ENCODE measurements at places on chromosomes 2 and 18.

- DNase-seq: no peak
These were observed 60.2 kb downstream of the CDCA7 start for GRCh38 chr2:173414823-173415322.

DNA sequence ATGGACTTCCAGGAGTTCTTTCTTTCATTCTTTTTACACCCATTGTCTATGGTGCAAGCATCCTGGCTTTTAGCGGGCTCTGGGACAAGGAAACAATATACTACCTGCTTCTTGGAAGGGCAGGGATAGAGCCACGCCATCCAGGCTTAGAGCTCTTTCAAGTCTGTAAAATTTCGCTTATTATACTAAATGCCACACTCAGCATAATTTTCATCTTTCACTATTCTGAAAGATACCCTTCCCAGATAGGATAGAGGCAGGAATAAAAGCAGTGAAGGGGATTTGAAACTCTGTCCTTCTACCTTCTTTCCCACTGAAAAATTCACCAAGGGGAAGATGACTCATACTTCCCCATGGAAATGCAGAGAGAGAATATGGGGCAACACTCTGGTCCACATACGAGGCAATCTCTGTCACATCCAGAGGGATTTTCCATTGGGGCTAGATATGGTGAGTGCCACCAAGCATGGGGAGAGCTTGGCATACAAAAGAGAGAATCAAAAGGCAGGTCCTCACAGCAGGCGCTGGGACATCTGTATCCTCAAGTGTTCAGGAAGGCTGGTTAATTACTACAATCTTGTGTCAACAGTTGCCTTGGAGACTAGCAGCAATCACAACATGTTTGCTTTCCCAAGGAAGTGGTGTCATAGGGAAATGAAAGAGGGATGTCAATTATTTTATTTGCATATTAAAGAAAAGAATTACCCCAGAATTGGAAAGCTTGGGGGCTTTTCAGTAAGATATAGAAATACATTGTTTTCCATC, 127.6 kb downstream of the TDRD15 start:
- DNase-seq: no peak

GRCh38 chr2:42141687-42142546, 27.2 kb upstream of the EML4 start:
- DNase-seq: no peak

DNA sequence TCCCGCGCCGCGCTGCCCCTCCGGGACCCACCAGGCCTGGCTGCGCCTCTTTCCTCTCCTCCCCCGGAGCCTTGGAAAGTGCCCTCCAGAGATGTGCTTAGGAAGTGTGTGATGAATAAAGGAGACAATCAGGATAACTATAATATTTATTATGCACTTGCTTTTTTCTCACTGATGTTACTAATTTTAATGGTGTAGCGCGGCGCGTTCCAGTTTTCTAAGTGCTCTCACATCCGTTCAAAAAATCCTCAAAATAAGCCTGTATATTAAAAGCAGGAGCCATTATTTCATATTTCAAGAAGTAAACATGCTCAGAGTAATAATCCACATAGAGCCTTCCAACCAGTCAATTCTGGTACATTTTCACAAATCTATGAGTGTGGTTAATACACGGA, 941 bp upstream of the MPPE1 start:
- DNase-seq: peak; percentile 2

DNA sequence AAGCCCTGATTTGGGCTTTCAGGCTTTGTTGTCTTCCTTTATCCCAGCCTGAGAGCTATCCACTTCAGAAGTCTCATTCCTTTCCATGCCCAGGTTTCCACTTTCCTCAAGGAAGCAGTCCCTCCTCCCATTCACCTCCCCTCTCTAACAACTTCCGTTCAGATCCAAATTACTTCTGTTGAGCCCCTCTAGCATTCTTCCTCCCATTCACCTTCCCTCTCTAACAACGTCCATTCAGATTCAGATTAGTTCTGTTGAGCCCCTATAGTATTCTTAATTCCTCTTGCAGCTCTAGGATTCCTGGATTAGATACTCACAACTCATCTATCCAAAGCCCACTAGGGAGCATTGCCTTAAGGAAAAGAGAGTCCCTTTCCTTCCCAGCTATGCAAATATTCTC, 216.8 kb downstream of the RAD51AP2 start:
- DNase-seq: no peak

GRCh38 chr2:32061973-32062861, 1.1 kb upstream of the SPAST start:
- no peak for DNase-seq

- DNase-seq: no peak
These were observed 176.1 kb upstream of the DLGAP1 start for GRCh38 chr18:4631239-4631638.

Data from stimulated activated CD8-positive, alpha-beta memory T cell treated with anti-CD3 and anti-CD28 coated beads, Interleukin-2, amount 100 ng/mL, for 1 hour (primary cell).